ENCODE measurements at places on chromosomes 16 and 17.

GRCh38 chr16:71297341-71297634 is 8.1 kb upstream of the CMTR2 start:
- no peak for DNase-seq

- no peak for DNase-seq
Measured at GRCh38 chr16:79297805-79298204, 302.7 kb downstream of the MAF start.

DNA sequence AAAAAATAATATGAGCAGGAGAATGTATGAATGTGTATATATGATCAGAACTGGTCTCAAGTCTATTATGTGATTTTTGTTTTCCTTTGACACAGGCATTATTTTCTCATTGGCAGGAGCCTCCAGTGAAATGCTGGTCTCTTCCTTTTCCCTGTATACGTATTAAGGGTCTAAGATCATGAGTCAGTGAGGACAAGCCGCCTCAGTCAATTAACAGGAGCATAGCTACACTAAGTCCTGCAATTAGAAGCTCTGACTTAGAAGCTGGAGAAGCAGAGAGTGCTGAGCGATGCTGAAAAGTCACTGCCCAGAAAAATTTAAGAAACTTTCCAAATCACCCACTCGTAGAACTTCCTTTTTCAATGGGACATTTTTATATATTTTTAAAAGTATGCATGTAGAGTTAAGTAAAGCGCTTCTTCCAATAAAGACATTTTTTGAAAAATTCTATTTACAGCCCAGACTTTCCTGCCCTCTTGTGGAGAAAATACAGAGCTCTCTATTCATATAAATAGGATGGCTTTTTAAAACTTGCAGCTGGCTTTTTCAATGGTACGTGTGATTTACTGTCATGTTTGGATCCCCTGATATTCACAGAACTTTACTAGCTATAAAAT is 70.2 kb upstream of the PSMD7 start:
- DNase-seq = peak; percentile 75

GRCh38 chr17:14499976-14500375 is 199.1 kb downstream of the HS3ST3B1 start:
- no peak for DNase-seq

DNA sequence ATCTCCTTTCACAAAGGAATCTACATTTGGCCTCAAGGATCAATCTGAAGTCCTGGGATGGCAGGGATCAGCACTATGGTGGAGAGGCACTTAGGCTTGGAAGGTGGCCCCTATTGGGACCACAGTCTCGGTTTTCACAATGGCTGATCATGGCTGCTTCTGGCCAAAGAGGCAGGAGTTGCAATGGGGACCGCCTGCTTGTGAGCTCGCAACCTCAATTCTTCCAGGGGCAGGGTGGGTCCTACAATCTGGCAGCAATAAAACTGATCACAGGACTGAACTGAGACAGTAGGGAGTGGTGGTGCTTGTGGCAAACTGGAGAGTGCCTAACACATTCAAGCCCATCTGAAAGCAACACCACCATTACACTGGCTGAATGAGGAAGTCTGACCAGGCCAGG is 83.1 kb downstream of the NETO2 start:
- DNase-seq = no peak

GRCh38 chr17:58281511-58282011 is 826 bp upstream of the MPO start:
- DNase-seq = no peak

DNA sequence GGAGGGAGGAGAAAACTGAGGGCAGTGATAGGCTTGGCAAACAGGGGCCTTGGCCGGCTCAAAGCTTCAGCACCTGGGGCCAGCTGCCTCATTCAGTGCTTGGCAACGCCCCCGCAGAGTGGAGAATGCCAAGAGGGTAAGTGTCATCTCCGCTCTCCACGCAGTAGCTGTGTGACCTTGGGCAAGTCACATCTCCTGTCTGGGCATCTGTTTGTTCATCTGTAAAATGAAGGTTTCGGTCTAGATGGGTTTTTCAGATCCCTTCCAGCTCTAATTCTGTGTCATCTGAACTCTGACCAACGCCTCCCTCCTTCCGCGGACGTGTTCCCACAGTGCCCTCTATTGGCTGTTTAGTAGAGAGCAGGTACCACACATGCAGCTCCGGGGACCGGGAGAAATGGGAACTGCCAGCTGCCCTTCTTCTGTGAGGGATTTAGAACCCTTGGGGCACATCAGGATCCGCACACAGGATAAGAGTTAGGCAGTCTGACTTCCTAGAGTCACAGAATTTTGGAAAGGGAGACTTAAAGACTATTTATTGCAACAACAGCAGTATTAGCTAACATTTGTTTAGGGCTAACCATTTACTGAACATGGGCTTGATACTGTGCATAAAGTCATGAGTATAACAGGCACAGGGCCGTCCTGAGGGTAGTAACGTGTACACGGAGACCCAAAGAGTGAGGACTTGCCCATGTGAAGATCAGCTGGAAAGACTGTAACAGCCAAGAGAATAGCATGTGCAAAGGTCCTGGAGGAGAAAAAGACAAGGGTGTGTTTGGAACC is 26.8 kb downstream of the GP2 start:
- peak; percentile 91 for DNase-seq

DNA sequence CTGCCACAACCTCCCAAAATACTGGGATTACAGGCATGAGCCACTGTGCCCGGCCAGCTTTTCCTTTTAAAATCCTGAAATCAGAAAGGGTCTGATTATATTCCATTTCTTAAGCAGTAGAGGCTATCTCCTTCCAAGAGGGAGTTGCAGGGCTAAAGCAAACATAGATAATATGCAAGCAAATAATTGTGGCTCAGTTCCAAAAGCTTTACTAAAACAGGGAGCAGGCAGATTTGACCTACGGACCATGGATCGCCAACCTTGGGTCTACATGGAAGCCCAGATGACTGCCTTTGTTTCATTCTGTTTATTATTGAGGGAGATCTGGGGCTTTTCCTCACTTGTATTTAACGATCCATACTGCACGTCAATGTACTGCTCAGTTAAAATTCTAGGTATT is 38.5 kb downstream of the CLEC3A start:
- no peak for DNase-seq

GRCh38 chr17:36591434-36592315 is at the start of gene DHRS11:
TSS of gene DHRS11 (plus strand) at chr17:36591879. CDS start at chr17:36592010, 131 bp downstream.
- DNase-seq = peak; percentile 66

Data from NCI-H1092 treated with DMSO at 0.1 percent for 48 hours (cell line).